ENCODE measurements at places on chromosomes 2 and 18.

- no peak for DNase-seq
These were observed 885.6 kb upstream of the VRK2 start for GRCh38 chr2:57160976-57161375.

GRCh38 chr18:48753691-48754090 is 197.1 kb downstream of the SMAD7 start:
- no peak for DNase-seq

DNA sequence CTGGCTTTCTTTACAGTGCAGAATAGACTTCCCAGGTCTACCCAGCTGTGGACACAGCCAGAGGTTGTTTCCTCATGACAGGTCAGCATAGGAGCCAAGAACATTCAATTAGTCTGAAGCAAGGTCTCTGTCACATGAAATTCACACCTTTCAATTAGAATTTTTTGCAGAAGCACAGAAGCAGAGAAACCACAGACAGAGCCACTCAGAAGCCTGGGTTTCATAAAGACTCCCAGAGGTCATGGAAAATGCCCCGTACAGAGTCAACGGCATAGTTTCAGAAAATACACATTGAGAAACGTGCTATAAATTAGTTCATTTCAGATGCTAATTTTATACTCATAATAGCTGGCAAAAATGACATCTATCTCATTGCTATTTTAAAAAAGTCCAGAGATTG is 87.0 kb upstream of the TMEM200C start:
- DNase-seq, result no peak

GRCh38 chr2:56565143-56565542 is 381.4 kb downstream of the CCDC85A start:
- no peak for DNase-seq

- DNase-seq, result no peak
These were observed 262.7 kb upstream of the FSIP2 start for GRCh38 chr2:185475914-185476313.

- DNase-seq, result no peak
These were observed 3.4 kb upstream of the PAX8 start for GRCh38 chr2:113281910-113282746.

DNA sequence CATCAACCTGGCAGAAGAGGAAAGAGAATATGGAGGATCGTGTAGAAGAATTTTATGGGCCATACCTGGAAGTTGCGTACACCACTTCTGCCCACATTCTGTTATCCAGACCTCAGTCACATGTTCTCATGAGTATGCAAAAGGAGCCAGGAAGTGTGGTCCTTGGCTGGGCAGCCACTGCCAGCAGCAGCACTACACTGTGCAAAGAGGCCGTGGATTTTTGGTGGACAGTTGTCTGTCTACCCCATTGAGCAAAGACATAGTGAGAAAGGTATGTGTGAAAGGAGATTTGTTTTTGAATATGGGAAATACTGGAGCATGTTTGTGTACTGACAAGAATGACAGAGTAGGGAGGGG is 68.1 kb downstream of the SDC1 start:
- DNase-seq, result no peak

GRCh38 chr2:236380051-236380612 is 115.9 kb upstream of the ASB18 start:
- no peak for DNase-seq

GRCh38 chr18:79847606-79848293 is 50.0 kb downstream of the KCNG2 start:
- no peak for DNase-seq

DNA sequence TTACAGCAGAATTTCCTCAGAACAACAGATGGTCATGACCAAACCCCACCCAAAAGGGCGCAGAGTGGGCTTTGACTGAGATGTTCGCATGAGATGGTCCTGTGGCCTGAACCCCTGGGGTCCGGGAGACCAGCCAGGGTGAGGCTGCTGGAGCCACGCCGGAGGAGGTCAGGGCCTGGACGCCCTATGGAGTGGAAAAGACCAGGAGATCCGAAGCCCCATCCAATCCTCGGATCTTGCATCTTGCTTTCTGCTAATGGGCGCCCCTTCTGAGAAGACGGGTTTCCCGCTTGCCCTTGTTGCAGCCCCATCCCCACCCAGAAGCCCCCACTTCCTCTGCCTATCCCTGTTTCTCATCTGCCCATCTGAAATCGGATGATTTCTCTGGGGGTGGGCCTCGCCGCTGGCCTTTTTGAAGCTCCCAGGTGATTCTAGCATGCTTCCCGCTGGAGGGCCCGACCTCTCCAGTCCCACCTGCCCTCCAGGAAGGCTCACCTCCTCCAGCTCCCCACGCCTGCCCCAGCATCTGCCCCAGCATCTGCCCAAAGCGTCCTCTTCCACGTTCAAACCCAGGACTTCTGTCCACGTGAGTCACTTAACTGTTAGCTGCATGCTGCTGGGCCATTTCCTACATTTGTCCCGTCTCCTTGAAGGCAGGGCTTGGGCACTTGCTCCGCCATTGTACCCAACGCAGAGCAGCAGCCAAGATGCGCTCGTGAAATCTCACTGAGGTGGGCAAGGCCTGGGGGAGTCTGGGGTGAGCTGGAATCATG is 4.3 kb upstream of the CNDP1 start:
- no peak for DNase-seq

GRCh38 chr2:223469270-223470046 is 132.7 kb downstream of the SCG2 start:
- DNase-seq, result no peak

DNA sequence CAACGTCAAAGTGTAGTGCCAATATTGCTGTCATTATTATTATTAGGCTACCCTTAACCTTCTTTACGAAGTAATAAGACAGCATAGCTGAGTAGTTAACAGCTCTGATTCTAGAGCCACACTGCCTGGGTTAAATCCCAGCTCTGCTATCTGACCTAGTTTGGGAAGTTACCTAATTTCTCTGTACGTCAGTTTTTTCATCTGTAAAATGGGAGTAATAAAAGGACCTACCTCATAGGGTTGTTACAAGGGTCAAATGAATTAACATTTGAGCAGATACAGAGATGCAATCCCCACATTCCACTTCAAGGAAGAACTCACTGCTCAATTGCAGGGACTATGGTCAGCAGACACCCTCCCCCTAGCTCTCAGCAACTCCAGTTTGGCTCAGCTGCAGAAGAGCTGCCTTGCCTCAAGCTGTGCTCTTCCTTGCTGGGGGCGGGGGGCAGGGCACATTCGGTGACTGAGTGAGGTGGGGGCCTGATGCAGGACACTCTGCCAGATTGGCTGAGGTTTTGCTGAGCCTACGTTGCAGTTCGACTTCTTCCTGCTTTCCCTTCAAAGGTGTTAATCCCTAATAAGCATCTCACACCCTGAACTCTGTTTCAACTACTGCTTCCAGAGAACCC is 11.0 kb upstream of the LGALSL start:
- DNase-seq, result no peak

GRCh38 chr2:111669928-111670695 is 213.9 kb downstream of the ANAPC1 start:
- no peak for DNase-seq

DNA sequence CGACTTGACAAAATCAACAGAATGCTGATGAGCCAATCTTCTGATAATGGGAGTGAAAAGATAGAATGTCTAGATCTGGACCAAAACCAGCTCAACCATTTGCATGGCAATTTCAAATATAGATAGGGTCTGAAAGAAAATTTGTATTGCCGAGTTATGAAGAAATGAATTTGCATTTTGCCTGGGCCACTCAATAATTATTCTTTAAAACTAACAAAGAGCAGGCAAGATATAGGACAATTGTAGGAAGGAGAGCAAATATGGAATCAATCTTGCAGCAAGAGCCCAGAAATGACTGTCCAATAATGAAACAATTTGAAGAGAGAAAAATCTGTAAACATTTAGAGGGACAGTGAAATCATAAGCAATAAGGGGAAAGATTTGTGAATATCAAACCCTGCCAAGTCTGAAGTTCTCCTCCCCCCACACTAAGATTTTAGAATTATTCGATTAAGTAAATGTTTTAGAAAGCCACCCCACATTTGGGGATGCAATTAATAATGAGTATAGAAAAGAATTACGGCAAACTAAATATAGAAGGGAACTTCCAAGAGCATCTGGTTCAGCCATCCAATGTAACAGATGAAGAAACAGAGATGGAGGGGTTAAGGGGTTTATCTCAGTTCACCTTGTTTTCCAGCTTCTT is 377.4 kb downstream of the SETBP1 start:
- no peak for DNase-seq
